ENCODE measurements at places on chromosomes 7 and 10.

DNA sequence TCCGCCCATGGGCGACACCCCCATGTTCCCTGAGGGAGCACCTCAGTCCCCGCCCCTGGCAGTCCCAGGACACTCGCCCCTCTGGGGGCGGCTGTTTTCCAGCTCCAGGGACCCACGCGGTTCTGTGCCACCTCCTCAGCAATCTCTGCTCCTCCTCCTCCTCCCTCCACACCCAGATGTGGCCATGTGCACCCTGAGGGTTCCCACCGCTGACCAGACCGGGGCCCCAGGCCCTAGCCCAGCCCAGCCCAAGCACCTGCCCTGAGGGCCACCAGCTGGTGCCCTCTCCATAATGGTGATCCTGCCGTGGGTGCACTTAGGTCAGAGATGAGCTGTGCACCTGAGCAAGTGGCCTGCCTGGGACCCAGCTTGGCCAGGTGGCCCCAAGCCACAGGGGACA, 25.1 kb downstream of the AP5Z1 start:
- DNase-seq = no peak

DNA sequence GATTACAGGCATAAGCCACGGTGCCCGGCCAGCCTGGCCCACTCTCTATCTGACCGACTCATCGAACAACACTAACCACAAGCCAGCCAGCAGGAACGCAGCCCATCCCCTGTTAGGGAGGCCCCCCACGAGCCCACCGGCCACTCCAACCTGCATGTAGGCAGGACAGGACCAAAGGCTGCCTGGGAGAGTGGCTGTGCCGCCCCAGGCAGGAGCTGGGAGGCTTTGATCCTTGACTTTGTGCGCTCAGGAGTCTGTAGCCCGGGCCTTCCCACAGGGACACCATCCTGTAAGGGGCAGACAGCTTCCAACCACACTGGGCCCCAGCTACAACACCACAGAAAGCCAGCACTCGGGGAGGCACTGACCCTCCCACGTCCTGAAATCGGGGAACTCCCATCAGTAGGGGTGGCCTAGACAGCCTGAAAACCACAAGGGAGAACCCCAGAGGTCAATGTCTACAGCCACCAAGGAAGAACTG, 29.4 kb downstream of the GRID1 start:
- DNase-seq = no peak

DNA sequence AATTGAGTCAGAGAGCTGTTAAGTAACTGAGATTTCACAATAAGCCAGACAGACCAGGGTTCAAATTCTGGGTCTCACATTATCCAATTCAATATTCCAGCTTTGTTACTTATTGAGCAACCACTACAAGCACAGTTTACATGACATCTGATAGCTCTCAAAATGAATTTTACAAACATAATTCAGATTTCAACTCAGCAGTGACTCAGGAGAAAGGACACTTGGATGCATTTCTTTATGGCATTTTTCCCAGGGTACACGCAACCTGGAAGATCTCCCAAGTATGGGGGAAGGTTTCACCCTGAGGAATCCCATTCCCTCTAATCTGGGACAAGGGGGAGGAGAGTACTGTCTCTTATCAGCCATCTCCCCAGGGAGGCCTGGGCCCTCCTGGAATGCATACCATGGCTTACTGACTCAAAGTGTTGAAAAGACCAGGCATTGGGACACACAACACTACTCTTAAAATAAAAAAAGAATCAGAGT, 102.4 kb downstream of the CFTR start:
- DNase-seq = no peak

GRCh38 chr10:24992512-24993133, 23.3 kb downstream of the ENKUR start:
- DNase-seq = no peak

DNA sequence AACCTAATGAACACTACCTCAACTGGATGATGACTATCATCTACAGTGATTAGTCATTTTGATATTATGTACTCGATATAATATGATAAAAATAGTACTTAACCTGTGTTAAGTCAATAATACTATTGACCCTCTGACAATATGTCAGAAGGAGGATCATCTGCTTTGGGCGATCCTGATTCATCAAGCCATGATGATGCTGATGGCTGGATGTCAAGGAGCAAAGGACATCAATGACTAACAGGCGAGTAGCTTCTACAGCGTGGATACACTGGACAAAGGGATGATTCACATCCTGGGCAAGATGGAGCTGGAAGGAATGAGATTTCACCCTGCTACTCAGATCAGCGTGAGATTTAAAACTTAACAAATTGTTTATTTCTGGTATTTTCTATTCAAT, 94.4 kb upstream of the SKAP2 start:
- no peak for DNase-seq
